ENCODE measurements at places on chromosomes 7 and 10. TPM values are rescaled to one million over a fixed set of nuclear protein-coding genes. Genes with fewer than 3 reads are reported as not detected.

DNA sequence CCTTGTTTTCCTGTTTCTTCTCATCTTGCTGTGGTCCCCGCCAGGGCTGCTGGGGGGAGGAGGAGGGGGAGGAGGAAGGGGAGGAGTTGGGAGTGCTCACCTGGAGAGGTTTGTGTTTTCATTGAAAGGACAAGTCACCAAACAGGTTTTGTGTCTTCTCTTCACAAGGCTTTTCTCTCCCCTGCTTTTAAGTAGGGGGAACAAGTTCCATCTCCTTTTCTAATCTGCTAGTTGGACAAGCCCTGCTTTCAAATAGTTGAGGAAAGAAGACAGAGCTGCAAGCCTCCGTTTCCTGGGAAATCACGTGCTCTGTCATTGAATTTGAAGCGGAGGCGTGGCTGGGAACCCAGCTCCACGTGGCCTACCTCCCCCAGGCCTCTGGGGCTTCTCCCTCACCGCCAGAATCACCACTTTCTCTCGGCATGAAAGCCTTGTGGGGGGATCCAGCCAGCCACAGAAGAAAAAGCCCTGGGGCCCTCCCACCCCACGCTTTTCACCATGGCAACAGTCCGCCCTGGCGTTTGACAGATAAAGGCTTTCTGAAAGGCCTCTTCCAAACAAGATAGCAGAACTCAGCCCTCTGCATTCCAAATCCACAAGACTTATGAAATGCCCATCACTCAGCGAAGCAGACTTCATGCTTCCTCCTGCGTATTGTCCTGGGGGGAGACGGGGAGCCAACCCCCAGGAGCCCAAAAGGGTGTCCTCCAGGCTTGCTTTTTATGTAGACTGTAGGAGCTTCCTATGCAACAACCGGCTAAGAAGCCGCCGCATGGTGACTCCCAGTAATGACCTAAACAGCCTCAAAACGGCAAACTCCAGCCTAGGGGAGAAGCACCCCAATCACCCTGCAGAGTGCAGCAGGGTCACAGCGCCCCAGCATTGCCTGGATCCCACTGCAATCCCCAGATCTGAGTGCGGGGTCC, 51.7 kb downstream of the PROSER2 start:
- H3K4me1 ChIP-seq, result peaks cover 16% of the 10 kb centered on the region
- H3K36me3 ChIP-seq, result no peaks in the 10 kb centered on the region
- H3K27ac ChIP-seq, result peak overlapping the region; percentile 72

- H3K4me1 ChIP-seq, result peaks cover 5% of the 10 kb centered on the region
- DNase-seq, result no peak
- H3K27ac ChIP-seq, result no peak overlapping the region
- H3K27me3 ChIP-seq, result no peaks in the 10 kb centered on the region
- H3K36me3 ChIP-seq, result no peaks in the 10 kb centered on the region
These were observed 101.4 kb downstream of the MAD1L1 start for GRCh38 chr7:2131341-2131740.

The NUTM2A gene
- total RNA-seq, result 1.7 TPM

The RET gene
- not detected for total RNA-seq

DNA sequence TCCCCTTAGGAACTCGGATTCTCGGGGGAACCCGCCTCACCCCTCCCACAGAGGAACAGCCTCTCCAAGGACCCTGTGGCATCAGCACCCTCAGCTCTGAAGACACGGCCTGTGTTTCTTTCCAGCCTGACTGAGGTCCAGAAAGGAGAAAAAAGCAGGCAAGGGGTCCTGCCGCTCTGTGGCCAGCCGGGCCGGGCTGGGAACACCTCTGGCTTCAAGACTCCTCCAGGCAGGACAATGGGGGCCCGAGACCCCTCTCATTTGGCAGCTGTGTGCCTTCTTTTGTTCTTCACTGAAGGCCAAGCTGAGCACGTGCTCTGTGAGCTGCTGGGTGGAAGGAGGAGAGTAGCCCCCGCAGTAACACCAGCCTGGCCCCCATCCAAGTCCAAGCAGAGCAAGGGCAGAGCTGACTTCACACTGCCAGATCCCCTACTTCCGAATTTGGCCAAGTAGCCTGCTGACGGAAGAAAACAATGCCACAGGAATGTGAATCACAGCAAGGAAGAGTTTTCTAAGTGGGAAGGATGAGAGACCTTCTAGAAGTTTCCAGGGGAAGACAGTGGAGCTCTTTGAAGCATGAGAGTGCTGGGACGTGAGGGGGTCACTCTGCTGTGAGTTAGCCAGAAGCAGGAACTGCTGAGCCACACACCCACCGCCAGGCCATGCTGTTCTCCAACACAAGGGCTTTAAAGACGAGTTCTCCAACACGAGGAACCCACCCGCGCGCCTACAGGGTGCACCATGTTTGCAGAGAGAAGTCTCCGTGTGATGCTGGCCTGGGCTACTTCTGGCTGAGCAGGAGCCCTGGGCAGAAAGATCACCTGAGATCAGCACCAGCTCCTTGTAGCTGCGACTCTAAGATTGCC, 3.1 kb downstream of the CNPY1 start:
- no peak overlapping the region for H3K4me3 ChIP-seq
- H3K27me3 ChIP-seq, result peaks cover 55% of the 10 kb centered on the region
- H3K27ac ChIP-seq, result no peak overlapping the region

DNA sequence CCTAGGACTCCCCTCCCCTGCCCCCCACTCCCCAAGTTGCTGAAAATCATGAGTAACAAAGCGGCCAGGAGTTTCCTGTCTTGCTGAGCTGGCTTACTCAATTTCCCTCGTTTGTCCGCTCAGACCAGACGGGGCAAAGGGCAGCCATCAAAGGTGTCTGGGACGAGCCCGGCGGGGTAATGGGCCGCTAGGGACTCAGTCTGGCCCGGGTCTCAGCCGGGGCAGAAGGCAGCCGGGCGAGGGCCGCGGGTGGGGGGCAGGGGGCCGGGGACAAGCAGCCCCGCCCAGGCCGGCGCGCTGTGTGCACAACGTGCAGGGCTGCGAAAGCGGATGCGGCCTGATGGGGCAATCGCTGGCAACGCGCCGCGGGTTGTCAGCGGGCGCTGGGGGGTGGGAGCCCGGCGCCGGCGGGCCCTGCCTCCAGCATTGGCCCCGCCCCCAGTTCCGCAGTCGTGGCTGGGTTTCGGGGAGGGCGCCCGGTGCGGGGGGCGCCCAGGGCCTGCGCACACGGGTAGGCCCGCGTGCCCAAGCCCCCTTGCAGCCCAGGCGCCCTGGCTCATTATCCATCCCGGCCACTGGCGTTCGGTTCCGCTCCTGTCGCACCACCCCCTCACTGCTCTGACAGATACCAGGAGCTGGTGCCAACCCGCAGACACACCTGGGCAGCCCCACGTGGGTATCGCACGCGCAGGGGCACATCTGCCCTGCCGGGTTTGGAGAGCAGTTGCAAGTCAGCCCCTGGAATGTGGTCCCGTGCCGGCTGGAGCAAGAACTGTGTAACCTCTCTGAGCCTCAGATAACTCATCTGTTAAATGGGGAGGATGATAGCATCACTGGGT, 35.1 kb downstream of the DNAJB12 start:
- H3K4me3 ChIP-seq, result peak overlapping the region; percentile 87
- H3K27ac ChIP-seq, result peak overlapping the region; percentile 98
- H3K27me3 ChIP-seq, result no peaks in the 10 kb centered on the region

GRCh38 chr10:117499248-117500105, 43.1 kb upstream of the EMX2 start:
- no peak overlapping the region for H3K4me3 ChIP-seq
- H3K4me1 ChIP-seq, result peaks cover 8% of the 10 kb centered on the region
- H3K27me3 ChIP-seq, result peaks cover 54% of the 10 kb centered on the region

- peak overlapping the region; percentile 89 for H3K27ac ChIP-seq
- no peak for DNase-seq
- H3K27me3 ChIP-seq, result no peaks in the 10 kb centered on the region
- no peak overlapping the region for H3K4me3 ChIP-seq
- peaks cover 30% of the 10 kb centered on the region for H3K4me1 ChIP-seq
These were observed 134.3 kb downstream of the GRK5 start for GRCh38 chr10:119341459-119342301.

- peak overlapping the region; percentile 14 for H3K27ac ChIP-seq
- no peaks in the 10 kb centered on the region for H3K27me3 ChIP-seq
- DNase-seq, result no peak
- H3K4me3 ChIP-seq, result no peak overlapping the region
- peaks cover 36% of the 10 kb centered on the region for H3K4me1 ChIP-seq
These were observed 14.6 kb downstream of the RSBN1L start for GRCh38 chr7:77710861-77711260.

DNA sequence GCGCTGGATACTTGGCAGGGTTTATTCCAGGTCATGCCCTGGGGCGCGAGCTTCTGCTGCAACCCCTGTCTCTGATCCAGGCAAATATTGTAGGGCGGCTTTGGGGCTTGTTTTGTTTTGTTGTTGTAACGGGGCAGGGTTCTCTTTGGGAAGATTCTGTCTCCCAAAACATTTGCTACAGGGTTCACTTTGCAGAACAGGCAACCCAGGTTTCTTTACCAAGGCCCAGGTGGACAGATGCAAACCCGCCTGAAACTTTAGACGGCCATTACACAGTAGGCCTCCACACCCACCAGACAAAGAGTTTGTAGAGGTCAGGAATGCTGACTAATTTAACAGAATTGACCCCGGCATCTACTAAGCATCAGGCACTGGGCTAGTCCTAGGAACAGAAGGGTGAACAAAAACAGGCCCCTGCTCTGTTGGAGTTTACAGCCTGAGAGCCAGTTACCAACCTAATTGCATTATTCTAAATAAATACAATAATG, 567 bp upstream of the CDCA7L start:
- no peak for DNase-seq
- H3K27me3 ChIP-seq, result peaks cover 30% of the 10 kb centered on the region
- no peaks in the 10 kb centered on the region for H3K36me3 ChIP-seq
- H3K4me1 ChIP-seq, result peaks cover 15% of the 10 kb centered on the region
- no peak overlapping the region for H3K27ac ChIP-seq
- H3K4me3 ChIP-seq, result peak overlapping the region; percentile 88

DNA sequence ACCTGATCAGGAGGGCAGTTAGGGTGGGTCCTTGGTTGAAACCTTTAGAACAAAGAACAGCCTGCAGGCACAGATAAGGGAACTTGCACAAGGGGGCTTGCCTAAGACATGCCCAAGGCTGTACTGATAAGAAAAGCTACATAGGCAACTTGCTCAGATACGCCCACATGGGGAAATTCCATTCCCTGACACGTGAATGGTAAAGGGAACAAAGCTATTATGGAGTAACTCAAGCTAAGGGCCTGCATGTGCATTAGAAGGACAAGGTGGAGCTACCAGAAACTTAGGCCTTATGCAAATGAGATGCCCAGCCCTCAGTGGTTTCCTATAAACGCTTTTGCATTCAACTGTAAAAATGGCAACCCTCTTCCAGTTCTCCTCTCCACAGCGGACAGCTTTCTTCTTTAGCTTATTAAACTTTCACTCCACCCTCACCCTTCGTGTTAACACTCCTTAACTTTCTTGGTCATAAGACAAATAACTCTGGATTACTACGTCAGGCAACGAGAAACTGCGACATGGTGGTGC, 1192.1 kb upstream of the CELF2 start:
- no peak overlapping the region for H3K27ac ChIP-seq
- DNase-seq, result no peak
- H3K4me1 ChIP-seq, result no peaks in the 10 kb centered on the region
- no peaks in the 10 kb centered on the region for H3K27me3 ChIP-seq

The LAMB1 gene
- not detected for total RNA-seq

DNA sequence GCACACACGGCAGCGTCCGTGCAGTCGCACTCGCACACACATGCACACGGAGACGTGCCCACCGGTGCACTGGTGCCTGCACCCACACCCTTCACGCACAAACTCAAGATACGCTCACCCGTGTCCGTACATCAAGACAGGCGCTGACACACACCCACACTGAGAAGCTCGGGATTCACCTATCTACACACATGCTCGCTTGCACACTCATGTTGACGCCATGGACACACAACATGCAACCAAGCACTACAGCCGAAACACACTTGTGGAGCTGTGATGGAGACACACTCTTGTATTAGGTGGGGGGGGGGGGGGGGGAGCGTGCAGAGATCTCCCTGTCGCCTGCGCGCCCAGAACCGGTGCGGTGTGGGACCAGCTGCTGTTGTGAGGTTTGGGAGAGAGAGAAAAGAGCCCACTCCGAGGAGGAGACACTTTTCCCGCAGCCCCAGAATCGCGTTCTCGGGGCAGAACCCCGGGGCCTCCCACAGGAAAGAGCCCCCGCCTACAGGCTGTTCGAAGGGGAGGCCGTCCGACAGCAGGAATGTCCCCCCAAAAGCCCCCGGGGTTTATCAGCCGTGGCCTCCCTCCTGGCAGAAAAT, 605 bp upstream of the NFKB2 start:
- no peaks in the 10 kb centered on the region for H3K27me3 ChIP-seq
- peak overlapping the region; percentile 95 for H3K4me3 ChIP-seq
- H3K36me3 ChIP-seq, result peaks cover 3% of the 10 kb centered on the region

GRCh38 chr7:1045069-1046063, 1.0 kb downstream of the GPR146 start:
- no peaks in the 10 kb centered on the region for H3K27me3 ChIP-seq
- H3K4me3 ChIP-seq, result peak overlapping the region; percentile 94
- H3K36me3 ChIP-seq, result no peaks in the 10 kb centered on the region
- peaks cover 55% of the 10 kb centered on the region for H3K4me1 ChIP-seq
- H3K27ac ChIP-seq, result peak overlapping the region; percentile 92

- H3K27ac ChIP-seq, result no peak overlapping the region
- H3K27me3 ChIP-seq, result no peaks in the 10 kb centered on the region
- H3K4me3 ChIP-seq, result peak overlapping the region; percentile 74
- peaks cover 45% of the 10 kb centered on the region for H3K4me1 ChIP-seq
- no peak for DNase-seq
These were observed 228.1 kb upstream of the KLF14 start for GRCh38 chr7:130962109-130962508.

GRCh38 chr10:92829786-92830377, 18.4 kb upstream of the EXOC6 start:
- no peaks in the 10 kb centered on the region for H3K27me3 ChIP-seq
- H3K36me3 ChIP-seq, result no peaks in the 10 kb centered on the region
- H3K4me3 ChIP-seq, result no peak overlapping the region
- DNase-seq, result no peak

The NSUN5 gene
- total RNA-seq, result 31.4 TPM

- H3K27ac ChIP-seq, result no peak overlapping the region
- H3K4me3 ChIP-seq, result no peak overlapping the region
- no peaks in the 10 kb centered on the region for H3K27me3 ChIP-seq
These were observed 1028.7 kb downstream of the XPNPEP1 start for GRCh38 chr10:108894402-108895301.

DNA sequence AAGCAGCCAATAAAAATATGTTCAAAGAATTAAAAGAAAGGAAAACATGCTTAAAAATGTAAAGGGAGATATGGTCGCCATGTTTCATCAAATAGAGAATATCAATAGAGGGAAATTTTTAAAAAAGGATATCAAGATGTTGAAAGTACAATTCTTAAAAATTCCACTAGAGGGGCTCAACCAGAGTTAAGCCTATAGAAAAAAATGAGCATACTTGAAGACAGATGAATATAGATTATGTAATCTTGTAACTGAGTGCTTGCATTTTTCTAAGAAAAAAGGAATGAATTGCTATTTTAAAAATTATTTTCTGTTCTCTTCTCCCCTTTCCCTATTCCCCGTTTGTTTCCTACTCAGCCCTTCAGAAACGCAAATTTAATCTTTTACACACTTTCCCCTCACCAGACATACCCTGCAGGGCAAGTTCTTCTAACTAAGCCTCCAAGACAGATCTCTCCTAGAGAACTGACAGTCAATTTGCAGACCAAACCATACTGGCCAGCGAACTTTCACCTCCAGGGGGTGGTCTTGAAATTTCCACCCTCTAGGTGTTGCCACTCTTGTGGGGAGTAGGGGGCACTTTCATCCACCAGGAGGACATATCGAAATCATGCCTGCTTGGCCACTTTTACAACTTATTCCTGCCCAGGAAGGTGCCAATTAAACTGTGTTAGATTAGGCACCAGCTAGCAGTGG, 67.7 kb downstream of the NSUN6 start:
- H3K27ac ChIP-seq, result peak overlapping the region; percentile 48
- H3K4me1 ChIP-seq, result peaks cover 10% of the 10 kb centered on the region
- peaks cover 12% of the 10 kb centered on the region for H3K36me3 ChIP-seq
- H3K4me3 ChIP-seq, result no peak overlapping the region

The RAB19 gene
- total RNA-seq, result 2.1 TPM
